CD4-positive, alpha-beta T cell treated with Interleukin-15 for 1 hour (primary cell): ENCODE measurements at places on chromosomes 3 and 15.

- DNase-seq, result no peak
Measured at GRCh38 chr3:11582191-11582968, 61.3 kb downstream of the VGLL4 start.

- no peak for DNase-seq
Measured at GRCh38 chr3:65005486-65005885, 317.7 kb upstream of the ADAMTS9 start.

DNA sequence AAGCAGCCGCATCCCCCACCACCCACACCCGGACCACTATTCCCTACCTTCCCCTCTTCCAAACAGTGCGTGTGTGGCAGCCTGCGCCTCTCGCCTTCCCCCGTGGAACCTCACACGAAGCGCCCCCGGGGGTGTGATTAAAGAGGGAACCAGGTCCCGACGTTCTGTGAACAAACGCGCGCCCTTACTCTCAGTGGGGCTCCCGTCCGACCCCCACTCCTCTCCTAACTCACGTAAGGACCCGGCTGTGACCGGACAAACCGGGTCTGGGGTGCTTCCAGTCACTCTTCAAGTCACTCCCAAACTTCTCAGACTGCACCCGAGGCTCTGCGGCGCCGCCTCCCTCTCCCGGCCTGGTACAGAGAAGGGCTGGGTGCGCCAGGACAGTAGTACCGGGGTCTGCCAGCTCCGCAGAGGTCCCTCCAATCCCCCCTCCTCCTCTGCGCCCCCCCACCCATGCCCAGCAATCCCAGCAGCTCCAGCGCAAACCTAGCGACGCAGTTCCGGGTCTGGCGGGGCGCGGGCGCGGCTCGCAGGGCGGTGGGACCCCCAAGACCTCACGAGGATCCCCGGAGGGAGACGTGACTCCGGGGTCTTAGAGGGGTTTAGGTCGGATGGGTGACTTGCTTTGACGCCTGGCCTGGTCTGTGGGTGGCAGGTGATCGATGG lies 574 bp downstream of the DUOXA1 start:
- no peak for DNase-seq

DNA sequence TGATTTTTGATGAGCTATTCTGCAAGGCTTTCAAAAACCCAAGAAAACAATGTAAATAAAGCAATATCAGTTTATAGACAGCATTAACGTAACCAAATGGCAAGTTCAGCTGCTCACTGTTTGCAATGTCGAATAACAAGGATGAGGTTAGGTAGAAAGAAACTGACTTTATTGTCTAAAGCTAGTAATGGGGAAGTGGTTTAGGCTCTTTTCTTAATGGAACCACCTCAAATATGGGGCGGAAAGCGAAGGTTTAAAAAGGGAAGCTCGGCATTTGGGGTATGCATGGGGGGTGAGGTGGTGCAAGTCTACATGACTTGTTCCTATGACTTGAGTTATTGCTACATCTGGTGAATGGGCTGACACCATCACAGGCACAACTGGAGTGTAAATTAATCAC lies 1060.2 kb downstream of the NSUN3 start:
- DNase-seq, result no peak

DNA sequence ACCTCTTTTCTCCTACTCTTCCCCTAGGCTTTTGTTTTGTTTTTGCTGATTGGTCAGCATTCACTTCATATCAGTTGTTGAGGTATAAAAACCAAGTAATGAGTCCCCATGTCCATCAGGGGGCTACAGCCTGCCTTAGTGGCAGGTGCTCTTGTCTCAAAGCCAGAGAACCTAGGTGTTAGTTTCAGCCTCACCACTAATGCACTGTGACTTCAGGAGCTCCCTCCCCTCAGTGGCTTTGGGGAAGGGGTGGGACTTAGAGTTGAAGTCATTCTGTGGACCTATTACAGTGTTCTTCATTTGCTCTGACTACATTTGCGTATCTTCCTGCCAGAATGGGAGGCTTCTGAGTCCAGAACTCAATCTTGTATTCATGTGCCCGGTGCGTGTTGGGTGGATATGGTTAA lies 41.6 kb downstream of the NR2C2 start:
- peak; percentile 42 for DNase-seq

GRCh38 chr15:68479870-68480269 lies 47.9 kb upstream of the ITGA11 start:
- no peak for DNase-seq

- no peak for DNase-seq
Measured at GRCh38 chr15:35746121-35746520, 200.2 kb upstream of the DPH6 start.

- no peak for DNase-seq
Measured at GRCh38 chr3:74617776-74618175, 3.3 kb upstream of the CNTN3 start.

- no peak for DNase-seq
Measured at GRCh38 chr3:127902486-127902885, 12.5 kb upstream of the KBTBD12 start.

DNA sequence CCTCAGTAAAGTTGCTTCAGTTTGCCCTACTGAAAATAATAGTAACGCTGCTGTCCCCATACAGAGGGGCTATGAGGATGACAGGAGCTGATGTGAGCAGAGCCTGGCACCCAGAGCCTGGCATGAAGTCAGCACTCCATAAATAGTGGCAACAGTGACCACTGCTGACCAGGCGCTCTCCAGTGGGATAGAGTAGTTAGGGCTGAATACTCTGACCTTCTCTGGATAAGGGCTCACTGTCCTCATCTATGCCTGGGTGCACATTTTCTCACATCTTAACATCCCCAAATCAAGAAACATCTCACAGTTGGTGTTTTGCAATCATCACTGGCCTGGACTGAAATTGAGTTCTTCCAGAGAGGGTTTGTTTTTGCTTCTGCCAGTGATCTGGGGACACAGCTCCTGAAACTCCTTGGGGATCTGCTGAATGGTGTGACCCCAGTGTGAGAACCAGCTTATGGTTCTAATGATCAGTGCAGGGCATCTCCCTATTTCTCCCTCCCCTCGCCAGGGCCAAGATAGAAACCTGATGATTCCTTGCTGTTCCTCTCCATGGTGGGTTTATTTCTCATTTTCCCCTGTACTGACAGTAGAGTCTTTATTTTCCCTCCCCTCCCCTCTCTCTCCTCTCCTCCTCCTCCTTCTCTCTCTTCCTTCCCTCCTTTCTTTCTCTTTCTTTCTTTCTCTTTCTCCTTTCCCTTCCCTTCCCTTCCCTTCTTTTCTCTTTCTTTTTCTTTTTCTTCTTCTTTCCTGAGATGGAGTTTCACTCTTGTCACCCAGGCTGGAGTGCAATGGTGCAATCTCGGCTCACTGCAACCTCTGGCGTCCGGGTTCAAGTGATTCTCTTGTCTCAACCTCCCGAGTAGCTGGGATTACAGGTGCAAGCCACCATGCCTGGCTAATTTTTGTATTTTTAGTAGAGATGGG lies 3.5 kb upstream of the PCSK6 start:
- DNase-seq, result no peak

DNA sequence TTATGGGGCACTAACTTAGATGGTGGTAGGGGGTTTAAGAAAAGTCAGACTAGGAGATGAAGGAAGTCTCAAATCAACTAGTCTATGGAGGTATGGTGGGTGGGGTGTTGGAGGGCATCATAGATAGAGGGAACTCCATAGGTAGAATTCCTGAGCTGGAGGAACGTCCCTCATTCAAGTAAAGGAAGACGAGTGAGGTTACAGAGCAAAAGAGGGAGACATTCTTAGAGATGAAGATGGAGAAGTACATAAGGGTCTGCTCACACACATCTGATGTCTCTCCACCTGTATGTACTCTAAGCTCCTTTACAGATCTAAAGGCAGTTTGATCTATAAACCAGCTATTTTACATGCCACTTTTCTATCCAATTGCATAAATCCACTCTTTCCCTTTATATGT lies 1.4 kb downstream of the PLSCR1 start:
- DNase-seq, result no peak

DNA sequence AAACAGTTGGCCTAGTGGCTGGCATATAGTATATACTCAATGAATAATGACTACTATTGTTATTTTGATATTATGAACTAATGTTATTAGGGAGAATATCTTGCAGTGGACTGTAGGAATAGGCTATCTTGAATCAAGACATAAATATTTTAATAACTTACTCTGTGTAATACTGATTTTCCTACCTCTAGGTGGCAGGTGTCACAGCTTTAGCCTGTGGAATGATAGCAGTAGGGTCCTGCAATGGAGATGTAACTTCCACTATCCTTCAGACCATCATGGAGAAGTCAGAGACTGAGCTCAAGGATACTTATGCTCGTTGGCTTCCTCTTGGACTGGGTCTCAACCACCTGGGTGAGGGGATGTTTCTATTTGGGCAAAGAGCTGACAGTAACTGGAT lies 6.5 kb downstream of the PSMD2 start:
- DNase-seq, result no peak

GRCh38 chr15:64009798-64010261 lies 36.5 kb downstream of the DAPK2 start:
- peak; percentile 25 for DNase-seq

GRCh38 chr15:42602501-42602900 lies 27.1 kb downstream of the STARD9 start:
- no peak for DNase-seq

- no peak for DNase-seq
Measured at GRCh38 chr3:64344721-64345207, 119.5 kb upstream of the PRICKLE2 start.

- no peak for DNase-seq
Measured at GRCh38 chr15:66261056-66261455, 7.5 kb upstream of the MEGF11 start.

DNA sequence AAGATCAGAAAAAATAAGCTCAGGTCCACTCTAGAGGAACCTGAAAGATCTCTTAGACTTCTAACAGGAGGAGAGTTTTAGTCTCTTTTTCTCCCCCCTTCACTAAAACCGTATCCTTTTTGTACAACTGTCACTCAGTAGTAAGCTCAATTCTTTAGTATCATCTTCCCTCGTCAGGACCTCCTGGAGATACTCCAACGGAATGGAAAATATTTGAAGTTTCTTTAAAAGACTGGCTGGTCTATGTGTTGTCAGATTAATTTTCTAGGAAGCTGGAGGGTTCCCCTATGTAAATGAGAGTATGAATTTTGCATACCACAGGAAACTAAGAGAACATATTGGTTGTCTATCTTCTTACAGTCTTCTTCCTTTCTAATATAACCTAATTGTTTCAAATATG lies 747.7 kb upstream of the CBLB start:
- no peak for DNase-seq

DNA sequence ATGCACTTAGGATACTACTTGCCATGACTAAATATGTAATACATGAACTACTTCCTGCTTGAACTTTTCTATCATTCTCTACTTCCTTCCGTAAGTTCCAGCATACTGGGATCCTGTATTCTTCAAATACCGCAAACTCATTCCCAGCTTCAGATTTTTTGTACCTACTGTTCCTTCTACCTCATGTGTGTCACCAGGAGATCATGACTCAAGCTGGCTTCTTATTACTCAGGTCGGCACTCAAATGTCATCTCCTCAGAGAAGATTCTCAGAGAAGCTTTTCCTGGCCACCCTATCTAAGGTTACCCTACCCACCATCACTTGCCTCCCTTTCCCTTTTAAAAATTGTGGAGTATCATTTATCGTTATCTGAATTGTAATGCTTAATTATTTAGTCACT lies 66.7 kb downstream of the RFX7 start:
- DNase-seq, result no peak

DNA sequence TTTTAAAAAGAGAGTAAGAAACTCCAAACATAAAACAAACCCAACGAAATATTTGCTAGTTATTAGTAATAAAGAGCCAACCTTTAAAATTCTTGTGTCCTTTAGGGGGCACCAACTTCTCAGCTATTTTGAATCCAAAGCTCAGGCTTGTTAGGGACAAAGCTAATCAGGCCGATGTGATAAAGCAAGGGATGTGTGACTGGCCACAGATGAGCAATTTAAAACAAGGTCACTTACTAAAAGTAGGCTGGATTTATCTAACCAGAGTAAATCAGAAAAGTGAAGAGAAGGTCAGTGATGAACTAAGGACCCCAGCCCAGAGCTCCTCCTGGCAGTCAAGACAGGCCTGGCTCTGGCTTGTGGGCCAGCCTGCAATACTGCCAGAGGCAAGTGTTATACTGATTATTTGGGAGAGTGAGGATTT lies 108.5 kb downstream of the CYP19A1 start:
- DNase-seq, result no peak

GRCh38 chr3:54988838-54989630 lies 61.2 kb upstream of the LRTM1 start:
- DNase-seq, result no peak

DNA sequence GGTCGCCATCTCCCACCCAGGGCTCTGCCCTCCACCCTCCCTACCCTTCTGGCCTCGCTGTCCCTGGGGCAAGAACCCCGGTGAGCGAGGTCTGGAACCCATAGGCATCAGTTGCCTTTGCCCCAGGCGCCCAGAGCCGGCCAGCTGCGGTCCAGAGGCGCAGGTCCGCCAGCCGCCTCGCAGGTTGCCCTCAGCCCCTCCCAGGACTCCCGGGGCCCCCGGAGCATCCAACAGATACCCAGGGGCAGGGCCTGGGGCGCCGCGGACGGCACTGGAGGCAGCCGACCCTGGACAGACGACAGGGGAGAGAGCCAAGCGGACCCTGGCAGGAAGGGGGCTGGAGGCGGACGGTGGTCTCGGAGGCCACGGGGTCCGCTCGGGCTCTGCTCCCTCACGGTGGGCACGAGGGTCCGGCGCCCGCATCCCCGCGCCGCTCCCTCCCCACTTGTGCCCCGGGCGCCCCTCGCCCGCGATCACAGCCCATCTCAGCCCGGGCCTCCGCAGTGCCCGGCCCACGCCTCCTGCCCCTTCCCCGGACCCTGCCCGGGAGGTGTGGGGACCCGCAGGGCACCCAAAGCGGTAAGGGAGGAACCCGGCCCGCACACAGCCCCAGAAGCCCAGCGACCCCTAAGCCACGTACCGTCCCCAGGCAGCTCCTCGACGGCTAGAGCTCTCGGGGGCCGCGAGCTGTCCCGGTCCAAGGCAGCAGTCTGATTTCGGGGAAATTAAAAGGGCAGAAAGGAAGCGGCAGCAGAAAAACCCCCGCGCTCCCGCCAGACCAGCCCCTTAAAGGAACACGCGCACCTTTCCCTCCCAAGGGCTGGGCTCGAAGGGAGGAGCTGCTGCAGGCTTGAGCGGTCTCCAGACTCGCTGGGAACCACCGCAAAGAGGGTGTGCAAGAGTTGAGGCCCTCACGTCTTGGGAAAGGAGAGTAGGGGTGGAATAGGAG lies at the start of gene HAPLN3:
Gene HAPLN3, minus strand, starts transcription at position 726 of the 949 bp plus-strand sequence. CDS start 8,246 bp downstream, outside the sequence.
- peak; percentile 40 for DNase-seq

- DNase-seq, result no peak
Measured at GRCh38 chr3:145865399-145866018, 295.5 kb downstream of the PLOD2 start.

- no peak for DNase-seq
Measured at GRCh38 chr15:78010067-78010466, 67.4 kb downstream of the TBC1D2B start.
